ENCODE measurements at places on chromosomes 3 and 15.

DNA sequence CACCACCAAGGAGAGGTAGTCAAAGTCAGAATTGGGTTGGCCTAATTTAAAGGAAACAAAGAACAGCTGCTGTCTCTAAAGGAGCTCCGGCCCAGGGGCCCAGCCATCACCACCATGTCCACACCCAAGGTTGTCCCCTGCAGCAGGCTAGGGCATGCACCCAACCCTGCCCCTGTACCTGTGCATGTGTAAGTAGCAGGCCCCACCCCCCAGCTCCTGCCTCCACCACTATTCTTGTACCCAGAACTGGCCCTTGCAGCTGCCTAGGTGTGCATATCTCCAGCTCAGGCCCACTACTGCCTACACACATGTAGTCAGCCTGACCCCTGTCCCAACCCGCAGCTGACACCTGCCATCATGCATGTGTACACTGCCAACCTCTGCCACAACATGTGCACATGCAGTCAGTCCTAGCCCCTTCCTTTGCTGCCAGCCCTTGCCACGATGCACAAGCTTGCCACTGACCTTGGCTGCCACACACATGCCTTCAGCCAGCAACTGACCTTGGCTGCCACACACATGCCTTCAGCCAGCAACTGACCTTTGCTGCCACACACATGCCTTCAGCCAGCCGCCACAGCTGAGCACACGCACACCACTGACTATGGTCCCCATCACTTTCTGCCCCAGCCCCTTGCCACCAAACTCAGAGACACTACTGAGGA, 39.7 kb downstream of the FGF12 start:
- no peak for DNase-seq

- no peak for DNase-seq
Observed at GRCh38 chr15:65254758-65255157, 31.9 kb downstream of the PARP16 start.

- no peak for DNase-seq
Observed at GRCh38 chr3:120143676-120144075, 49.4 kb upstream of the GSK3B start.

GRCh38 chr3:197417911-197418618, 119.7 kb upstream of the DLG1 start:
- no peak for DNase-seq

GRCh38 chr3:155154255-155154654, 74.1 kb downstream of the MME start:
- DNase-seq, result no peak

- no peak for DNase-seq
Observed at GRCh38 chr15:70031713-70032112, 66.0 kb downstream of the TLE3 start.

DNA sequence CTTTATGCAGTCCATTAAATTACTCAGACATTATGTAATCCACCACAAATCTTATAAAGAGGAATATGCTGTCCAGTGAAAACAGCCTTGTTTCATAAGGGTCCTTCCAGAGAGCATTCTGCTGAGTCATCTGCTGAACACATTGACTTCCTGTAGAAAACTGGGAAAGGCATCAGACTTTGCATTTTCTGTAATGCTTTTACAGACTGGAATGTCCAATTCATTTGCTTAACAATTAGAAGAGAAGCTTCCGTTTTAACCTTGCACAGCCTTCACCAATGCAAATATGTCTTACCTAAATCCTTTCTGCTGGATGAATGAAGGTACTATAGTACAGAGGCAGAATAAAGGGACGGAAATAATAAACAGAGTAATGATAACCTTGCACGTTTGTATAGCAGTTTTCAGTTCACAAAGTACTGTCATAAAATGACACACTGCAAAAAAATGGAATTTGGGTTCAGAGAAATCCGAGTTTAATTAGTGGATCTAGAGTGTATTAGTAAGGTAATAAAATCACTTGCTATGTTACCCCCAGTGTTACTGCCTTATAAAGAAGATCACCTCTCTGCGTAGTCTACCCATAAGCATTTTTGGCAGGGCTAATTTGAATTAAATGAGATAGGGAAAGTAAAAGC, 301.5 kb downstream of the PYDC2 start:
- DNase-seq, result no peak

GRCh38 chr3:95120921-95121320, 1058.1 kb downstream of the NSUN3 start:
- no peak for DNase-seq

DNA sequence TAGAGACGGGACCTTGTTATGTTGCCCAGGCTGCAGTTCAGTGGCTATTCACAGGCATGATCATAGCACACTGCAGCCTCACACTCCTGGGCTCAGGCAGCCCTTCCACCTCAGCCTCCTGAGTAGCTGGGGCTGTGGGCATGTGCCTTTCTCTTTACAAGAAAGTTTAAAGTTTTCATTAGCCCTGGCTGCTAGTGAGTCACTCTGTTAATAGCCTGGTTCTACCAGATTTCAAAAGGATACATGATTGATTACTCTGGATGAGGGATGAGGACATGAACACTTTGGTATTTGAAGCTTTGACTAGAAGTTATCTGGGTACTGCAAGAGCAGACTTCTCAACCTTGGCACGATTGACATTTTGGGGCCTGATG, 95.1 kb downstream of the DHX36 start:
- no peak for DNase-seq

- DNase-seq, result no peak
Observed at GRCh38 chr3:46614431-46614830, 2.1 kb downstream of the FAM240A start.

- no peak for DNase-seq
Observed at GRCh38 chr3:4532535-4533112, 39.5 kb downstream of the ITPR1 start.
